ENCODE measurements at places on chromosomes 2 and 18.
A peak's percentile ranks its signal among the peaks of the same experiment; 100 is the strongest.

GRCh38 chr2:65049010-65049639 is 7.1 kb upstream of the CEP68 start:
- no peak for DNase-seq

DNA sequence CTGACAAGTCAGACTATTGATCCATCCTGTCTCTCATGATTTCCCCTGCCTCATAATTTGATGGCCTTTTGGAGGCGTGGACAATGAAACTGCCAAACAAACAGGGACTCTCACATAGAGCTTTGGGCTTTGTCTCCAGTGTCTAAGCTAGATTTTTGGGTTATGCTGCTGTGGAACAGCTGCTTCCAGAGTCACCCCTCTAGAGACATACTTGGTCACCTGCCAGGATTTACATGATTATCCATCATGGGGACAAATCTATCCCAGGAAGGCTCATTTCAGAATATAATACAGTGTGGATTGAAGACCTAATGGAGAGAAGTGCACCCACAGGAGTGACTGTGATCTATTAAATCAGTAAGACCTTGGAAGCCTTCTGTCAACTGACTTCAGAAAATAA is 159.6 kb downstream of the SLC8A1 start:
- no peak for DNase-seq

DNA sequence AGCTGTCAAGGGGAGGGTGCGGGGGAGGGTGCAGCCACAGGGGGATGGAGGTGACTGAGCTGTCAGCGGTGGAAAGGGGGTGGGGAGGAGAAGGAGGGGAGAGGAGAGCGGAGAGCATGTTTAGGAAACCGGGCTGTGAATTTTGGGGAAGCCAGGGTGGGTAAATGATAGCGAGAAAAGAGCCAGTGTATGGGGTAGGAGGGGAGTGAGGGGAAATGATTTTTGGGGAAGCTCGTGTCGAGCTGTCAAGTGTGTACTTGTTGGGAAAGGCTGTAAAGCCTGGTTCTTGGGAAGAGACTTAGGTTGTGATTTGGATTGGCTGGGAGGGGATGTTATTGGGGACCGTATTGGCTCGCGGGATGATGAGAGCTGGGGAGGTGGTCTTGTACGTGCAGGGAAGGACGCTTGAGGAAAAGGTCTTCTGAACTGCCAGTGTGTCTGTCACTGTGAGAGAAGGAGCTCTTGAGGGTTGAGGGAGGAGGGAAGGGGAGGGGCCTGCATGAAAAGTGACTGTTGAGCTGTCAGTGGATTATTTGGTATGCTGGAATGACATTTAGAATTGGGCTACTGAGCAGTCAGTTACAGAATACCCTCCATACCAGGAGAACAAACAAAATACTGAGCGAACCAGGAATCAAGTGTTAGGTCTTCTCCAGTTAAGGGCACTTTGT is 1.0 kb downstream of the UBR3 start:
- DNase-seq: peak; percentile 59

DNA sequence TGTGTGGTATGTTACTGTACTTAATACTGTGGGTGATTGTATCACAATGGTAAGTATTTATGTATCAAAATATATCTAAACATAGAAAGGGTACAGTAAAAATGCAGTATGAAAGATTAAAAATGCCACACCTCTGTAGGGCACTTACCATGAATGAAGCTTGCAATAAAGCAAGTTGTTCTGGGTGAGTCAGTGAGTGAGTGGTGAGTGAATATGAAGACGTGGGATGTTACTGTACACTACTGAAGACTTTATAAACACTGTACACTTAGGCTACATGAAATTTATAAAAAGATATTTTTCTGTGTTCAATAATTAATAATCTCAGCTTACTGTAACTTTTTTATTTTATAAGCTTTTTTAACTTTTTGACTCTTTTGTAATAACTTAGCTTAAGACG is 1162.4 kb upstream of the NRXN1 start:
- no peak for DNase-seq

DNA sequence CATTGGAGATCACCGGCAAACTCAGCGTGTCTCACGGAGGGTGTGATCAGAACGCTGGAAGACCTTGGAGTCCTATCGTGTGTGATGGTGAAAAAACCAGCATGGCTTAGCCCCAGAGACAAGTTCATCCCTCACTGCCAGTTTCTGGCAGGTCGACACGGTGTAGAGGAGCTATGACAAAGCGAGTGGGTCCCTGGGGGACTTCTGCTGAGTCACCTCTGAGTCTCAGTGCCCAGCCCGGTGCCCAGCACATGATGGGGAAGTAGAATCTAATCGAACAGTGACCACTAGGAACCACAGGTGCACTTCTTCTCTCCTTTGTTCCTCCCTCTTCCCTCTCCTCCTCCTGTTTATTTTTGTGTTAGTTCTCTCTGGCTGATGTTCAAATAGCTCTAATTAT is 45.9 kb upstream of the KCNF1 start:
- no peak for DNase-seq

DNA sequence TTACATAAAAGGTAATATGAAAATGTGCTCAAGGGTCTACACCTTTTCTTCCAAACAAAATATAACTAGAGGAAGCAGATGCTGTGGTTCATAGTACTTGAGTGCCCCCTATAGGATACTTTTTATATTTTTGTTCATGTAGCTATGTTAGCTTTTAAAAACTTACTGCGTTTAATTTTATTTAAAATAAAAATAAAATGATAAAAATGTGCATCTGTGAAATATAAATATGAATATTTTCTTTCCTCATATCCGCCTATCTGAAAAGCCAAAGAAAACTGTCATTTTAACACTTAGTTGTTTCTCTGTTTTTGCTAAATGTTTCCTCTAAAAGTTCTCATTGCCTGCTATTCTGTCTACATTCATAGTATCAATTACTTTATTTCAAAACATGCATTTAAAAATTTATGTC is 9.6 kb upstream of the LRP1B start:
- no peak for DNase-seq

- DNase-seq: no peak
These were observed 13.2 kb upstream of the SCYGR5 start for GRCh38 chr2:227653419-227653818.

DNA sequence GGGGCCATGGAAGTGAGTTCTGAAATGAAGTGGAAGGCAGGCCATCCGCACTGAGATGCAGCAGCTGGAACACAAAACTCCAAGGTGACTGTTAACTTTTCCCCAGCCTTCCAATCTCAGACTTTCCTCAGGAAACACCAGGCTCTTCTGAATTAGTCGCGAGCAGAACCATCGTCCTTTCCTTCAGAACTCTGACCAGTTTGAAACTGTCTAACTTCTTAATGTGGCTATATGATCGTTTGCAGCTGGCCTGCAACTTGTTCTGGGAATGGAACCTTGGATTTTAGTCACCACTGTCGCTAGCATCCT is 620 bp upstream of the RPL37A start:
- no peak for DNase-seq

GRCh38 chr2:43127941-43128558 is 98.4 kb downstream of the ZFP36L2 start:
- DNase-seq: no peak

GRCh38 chr2:152558158-152558984 is 158.9 kb downstream of the PRPF40A start:
- no peak for DNase-seq

- DNase-seq: no peak
These were observed 72.9 kb downstream of the CCBE1 start for GRCh38 chr18:59624369-59624765.

DNA sequence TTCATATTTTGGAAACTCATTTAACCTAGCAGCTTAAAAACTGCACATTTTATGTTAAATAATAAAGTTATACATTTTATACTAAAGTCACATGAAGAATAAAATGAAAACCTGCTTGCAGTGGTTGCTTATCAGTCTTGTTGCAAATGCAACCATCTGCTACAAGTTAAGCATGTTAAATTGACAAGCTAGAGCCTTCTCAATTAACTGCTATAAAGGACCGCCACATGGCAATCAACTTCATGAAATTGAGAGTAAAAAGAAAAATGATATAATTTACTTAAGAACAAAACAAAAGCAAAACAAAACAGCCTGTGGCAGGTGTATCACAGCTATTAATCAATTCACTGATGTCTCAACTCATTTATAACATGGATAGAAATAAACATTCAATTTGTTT is 78.7 kb downstream of the RTTN start:
- no peak for DNase-seq

DNA sequence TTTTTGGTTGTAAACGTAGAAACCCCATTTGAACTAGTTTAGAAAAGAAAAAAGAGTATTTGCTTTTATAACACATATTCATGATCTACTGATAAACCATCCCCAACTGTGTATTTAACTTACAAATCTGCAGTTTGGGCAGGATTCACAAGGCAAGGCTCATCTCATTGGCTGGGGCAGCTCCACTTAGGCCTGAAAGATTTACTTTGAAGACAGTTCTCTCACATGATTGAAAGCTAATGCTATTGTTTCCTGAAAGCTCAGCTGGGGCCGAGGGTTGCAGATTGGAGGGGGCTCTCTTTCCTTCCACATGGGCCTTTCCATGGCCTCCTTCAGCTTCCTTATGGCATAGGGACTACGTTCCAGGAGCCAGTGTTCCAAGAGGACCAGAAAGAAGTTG is 47.4 kb downstream of the ARHGAP15 start:
- DNase-seq: no peak

- DNase-seq: no peak
These were observed 341.5 kb upstream of the PKDCC start for GRCh38 chr2:41706286-41706685.

DNA sequence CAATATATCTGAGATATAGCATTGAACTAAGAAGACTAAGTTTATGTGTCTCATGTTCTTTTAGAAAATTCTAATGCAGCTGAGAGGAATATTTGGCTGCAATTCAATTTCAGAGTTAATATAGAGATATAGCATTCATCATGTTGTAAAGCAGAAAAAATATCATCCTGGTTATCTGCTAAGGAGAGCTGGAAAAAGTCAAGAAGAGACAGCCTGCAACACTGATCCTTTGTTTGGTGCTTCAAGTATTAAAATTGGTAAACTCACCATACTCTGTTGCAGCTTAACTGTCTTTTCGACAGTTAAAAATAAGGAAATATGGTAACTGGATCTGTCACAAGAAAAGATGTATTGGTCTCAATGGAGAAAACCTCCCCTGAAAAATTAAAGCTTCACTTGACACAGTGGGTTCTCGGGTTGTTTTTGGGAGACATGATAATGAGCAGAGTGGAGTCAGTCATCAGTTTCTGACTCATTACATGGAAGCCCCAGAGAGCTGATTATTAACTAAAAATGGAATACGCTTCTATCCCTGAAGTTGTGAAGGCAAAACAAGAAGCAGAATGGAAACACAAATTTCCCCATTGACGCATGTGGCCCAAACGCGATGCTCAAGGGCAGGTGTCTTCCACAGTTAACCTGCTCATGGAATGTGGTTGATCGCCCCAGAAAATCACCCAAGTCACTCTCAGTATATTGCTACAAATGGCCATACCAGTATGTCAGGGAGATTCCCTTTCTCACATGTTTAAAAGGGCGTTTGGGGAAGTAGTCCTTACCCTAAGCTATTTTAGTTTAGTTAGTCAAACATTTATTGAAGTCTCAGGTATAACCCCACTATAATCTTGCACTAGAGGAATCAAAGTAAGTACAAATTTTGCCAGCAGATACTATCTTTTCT is 8.2 kb downstream of the BCL2 start:
- DNase-seq: no peak

DNA sequence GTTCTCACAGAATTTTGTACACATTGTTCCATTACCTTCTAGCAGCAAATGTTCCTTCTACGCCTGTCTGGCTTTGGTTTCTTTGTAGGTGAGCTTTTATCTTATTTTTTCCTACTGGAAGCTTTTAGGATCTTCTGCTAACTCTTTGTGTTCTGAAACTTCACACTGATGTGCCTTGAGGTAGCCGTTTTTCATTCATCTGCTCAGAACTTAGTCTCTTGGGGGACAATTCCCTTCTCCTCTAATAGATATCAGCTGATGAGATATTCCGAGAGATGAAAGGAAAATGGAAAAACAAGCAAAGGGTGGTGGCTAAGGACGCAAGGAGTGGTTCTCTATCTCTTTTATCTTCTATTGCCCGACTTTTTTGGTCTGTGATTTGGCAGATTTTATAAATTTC is 27.8 kb upstream of the LPIN1 start:
- DNase-seq: no peak

DNA sequence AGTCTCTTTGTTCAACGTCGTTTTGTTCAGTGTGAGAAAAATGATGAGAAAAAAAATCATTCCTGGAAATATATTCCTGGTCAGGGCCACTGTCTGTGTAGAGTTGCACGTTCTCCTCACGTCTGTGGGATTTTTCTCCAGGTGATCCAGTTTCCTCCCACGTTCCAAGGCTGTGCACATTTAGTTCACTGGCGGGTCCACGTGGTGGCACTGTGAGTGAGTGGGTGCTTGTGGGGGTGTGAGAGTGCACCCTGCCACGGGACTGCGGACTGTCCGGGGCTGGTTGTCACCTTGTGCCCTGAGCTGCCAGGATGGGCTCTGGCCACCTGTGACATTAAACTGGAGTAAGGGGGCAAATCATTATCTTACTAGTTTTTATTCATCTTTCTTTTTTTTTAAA is 30.3 kb upstream of the ACYP2 start:
- no peak for DNase-seq

GRCh38 chr2:506451-506850 is 170.8 kb downstream of the TMEM18 start:
- no peak for DNase-seq

GRCh38 chr18:35174093-35174731 is 66.6 kb upstream of the ZNF397 start:
- no peak for DNase-seq

- no peak for DNase-seq
These were observed 766.4 kb downstream of the BCL11A start for GRCh38 chr2:59787095-59787494.

GRCh38 chr18:55314031-55314430 is 274.0 kb downstream of the TCF4 start:
- DNase-seq: no peak

GRCh38 chr2:10668402-10669012 is 21.3 kb downstream of the NOL10 start:
- DNase-seq: peak; percentile 45

DNA sequence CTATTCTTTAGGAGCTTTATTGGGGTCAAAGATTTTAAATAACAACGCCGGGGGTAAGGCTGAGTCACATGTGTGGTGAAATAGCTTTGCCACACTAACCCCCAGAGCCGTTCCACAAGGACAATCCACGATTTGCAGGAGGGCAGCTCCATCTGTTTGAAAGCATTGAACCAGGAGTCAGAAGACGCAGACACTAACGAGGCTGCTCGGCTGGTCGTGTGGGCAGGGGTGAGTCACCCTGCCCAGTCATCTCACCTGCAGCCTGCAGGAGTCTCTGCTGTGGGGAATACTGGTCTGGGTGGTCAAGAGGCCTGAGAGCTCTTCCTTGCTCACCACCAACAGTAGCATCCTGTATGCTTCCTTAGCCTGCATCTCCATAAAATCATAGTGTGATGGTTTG is 149.2 kb upstream of the NCK2 start:
- peak; percentile 12 for DNase-seq

DNA sequence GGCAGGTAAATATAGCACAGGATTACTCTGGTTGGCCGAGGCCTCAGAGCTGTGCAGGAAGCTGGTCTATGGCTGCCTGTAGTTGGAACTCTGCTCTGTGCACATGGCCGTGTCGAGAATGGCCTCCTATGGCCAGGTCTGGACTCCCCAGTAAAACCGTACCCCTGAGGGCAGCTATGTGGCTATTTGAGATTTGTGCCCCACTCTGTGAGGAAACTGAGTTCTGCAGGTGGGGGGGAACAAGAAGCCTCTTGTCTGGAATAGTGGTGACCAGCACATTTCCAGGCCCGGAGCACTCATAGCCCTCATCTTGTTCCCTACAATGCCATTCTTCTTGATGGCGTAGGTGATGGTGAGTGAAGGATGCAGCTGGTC is 15.0 kb upstream of the TEX51 start:
- no peak for DNase-seq
